ENCODE measurements at places on chromosomes 5 and 9. TPM values are rescaled to one million over a fixed set of nuclear protein-coding genes. Genes with fewer than 3 reads are reported as not detected.

DNA sequence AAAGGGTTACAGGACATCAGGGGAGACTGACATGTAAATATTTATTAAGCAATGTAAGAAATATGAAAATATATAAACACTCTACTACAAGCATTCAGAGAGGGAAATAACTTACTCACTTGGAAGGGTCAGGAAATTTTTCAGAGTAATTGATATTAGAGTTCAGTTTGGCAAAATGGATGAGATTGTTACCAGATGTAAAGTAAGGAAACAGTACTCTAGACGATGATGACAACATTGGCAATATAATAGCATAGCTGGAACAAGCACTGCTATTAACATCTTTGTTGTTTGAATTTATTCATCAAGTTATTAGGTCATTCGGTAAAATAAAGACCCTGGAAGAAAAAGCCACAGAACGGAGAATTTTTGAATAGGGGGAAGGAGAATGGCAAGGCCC is 49.1 kb downstream of the GNA14 start:
- H3K27me3 ChIP-seq: no peaks in the 10 kb centered on the region
- no peak for DNase-seq
- no peak overlapping the region for H3K27ac ChIP-seq
- peaks cover 10% of the 10 kb centered on the region for H3K4me1 ChIP-seq
- H3K4me3 ChIP-seq: no peak overlapping the region
- no peaks in the 10 kb centered on the region for H3K36me3 ChIP-seq

- no peak overlapping the region for H3K4me3 ChIP-seq
- no peaks in the 10 kb centered on the region for H3K36me3 ChIP-seq
- peaks cover 2% of the 10 kb centered on the region for H3K4me1 ChIP-seq
- no peak overlapping the region for H3K27ac ChIP-seq
- peaks cover 28% of the 10 kb centered on the region for H3K27me3 ChIP-seq
Measured at GRCh38 chr9:86093788-86094555, 5.4 kb downstream of the GOLM1 start.

DNA sequence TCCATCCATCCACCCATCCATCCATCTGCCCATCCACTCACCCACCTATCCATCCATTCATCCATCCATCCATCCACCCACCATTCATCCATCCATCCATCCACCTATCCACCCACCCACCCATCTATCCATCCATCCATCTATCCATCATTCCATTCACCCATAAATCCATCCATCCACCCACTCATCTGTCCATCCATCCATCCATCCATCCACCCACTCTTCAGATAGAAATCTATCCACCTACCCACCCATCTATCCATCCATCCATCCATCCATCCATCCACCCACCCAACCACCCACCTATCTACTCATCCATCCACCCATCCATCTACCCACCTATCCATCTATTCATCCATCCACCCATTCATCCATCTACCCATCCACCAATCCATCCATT is 35.0 kb upstream of the SLC6A19 start:
- peaks cover 8% of the 10 kb centered on the region for H3K4me1 ChIP-seq
- no peak for DNase-seq
- no peak overlapping the region for H3K4me3 ChIP-seq
- peaks cover 10% of the 10 kb centered on the region for H3K27me3 ChIP-seq

DNA sequence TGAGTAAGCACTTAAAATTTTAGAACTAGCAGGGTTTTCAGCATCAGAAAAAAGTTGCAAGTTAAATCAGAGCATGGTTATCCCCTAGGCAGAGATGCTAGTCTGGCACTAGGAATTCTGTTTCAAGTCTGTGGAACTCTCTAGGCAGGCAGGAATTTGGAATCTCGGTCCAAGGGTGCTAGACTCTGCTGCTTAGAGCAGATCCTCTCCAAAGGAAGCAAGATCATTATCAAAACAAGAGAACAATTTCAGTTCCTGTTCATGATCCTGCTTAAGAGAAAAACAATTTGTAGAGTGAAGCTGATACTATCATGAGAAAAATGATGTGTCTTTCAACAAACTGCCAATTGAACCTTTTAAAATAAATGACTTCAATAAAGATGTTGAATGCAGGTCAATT is 420.7 kb downstream of the KIF4B start:
- no peaks in the 10 kb centered on the region for H3K36me3 ChIP-seq
- H3K4me3 ChIP-seq: no peak overlapping the region
- H3K4me1 ChIP-seq: no peaks in the 10 kb centered on the region
- DNase-seq: no peak

DNA sequence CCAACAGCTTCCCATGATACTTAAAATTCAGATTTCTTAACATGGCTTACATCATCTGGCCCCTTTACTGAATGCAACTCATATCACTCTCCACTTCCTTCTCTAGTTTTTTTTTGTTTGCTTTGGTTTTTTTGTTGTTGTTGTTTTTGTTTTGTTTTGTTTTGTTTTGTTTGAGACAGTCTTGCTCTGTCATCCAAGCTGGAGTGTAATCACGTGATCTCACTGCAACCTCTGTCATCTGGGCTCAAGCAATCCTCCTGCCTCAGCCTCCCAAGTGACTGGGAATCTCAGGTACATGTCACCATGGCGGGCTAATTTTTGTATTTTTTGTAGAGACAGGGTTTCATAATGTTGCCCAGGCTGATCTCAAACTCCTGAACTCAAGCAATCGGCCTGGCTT is 41.4 kb downstream of the CPLANE1 start:
- H3K4me3 ChIP-seq: no peak overlapping the region
- peaks cover 17% of the 10 kb centered on the region for H3K36me3 ChIP-seq
- no peak for DNase-seq
- no peaks in the 10 kb centered on the region for H3K27me3 ChIP-seq
- peaks cover 4% of the 10 kb centered on the region for H3K4me1 ChIP-seq
- H3K27ac ChIP-seq: no peak overlapping the region

DNA sequence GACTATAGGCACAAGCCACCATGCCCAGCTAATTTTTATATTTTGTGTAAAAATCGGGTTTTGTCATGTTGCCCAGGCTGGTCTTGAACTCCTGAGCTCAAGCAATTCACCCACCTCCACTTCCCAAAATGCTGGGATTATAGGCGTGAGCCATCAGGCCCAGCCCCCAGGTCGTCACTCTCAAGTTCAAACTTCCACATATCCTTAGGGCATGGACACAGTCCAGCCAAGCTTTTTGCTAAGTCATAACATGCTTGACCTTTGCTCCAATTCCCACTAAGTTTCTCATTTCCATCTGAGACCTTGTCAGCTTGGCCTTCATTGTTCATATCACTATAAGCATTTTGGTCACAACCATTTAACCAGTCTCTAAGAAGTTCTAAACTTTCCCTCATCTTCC is 43.9 kb upstream of the ARAP3 start:
- H3K27ac ChIP-seq: no peak overlapping the region
- DNase-seq: no peak
- H3K4me1 ChIP-seq: no peaks in the 10 kb centered on the region
- no peaks in the 10 kb centered on the region for H3K27me3 ChIP-seq

- H3K27ac ChIP-seq: no peak overlapping the region
- no peaks in the 10 kb centered on the region for H3K4me1 ChIP-seq
- no peak for DNase-seq
- no peaks in the 10 kb centered on the region for H3K27me3 ChIP-seq
Measured at GRCh38 chr9:16074963-16075362, 522.1 kb downstream of the CCDC171 start.

DNA sequence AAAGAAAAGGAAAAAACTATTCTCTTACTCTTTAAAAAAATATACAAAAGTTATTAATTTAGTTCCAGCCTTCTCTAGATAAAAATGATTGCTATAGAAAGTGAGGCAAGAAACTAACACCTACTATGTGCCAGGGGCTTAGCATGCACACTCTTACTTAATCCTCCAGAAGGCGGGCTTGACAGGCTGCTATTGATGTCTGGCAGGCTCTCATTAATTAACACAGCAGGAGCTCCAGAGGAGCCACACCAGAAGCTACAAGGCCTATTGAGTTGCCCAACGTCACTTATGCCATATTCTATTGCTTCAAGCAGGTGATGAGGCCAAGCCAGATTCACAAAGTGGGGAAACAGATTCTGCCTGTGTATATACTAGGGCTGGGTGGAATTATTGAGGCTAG is 54.6 kb upstream of the CLINT1 start:
- H3K36me3 ChIP-seq: no peaks in the 10 kb centered on the region
- no peak overlapping the region for H3K4me3 ChIP-seq

GRCh38 chr9:2152966-2153629 is 138.0 kb downstream of the SMARCA2 start:
- peaks cover 53% of the 10 kb centered on the region for H3K4me1 ChIP-seq
- H3K27ac ChIP-seq: peak overlapping the region; percentile 39
- no peak for DNase-seq

- H3K36me3 ChIP-seq: no peaks in the 10 kb centered on the region
- H3K27ac ChIP-seq: no peak overlapping the region
- H3K27me3 ChIP-seq: peaks cover 5% of the 10 kb centered on the region
- DNase-seq: no peak
Measured at GRCh38 chr5:54956922-54957321, 28.5 kb downstream of the ESM1 start.

DNA sequence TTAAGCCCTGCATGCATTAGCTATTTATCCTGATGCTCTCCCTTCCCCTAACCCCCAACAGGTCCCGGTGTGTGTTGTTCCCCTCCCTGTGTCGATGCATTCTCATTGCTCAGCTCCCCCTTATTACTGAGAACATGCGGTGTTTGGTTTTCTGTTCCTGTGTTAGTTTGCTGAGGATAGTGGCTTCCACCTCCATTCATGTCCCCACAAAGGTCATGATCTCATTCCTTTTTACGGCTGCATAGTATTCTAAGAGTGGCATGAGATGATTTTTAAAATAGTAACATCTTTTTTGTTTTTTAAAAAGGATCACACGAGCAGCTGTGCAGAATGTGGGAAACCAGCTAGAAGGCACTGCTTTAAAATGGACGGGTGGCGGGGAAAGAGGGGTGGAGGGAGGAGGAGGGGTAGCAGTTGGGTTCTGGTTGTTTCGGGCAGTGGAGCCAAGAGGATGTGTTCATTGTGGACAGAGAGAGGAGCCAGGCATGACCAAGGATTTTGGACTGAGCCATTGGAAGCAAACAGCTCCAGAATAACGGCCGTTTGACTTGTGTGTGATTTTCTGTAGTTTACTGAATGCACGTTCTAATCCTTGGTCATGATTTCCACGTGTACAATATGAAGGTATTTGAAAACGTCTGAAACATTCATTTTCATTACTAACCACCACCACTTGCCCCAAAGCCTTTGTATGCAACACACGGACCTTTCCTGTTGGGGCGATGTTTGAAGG is 1.7 kb upstream of the TENT4A start:
- H3K4me1 ChIP-seq: peaks cover 18% of the 10 kb centered on the region
- H3K4me3 ChIP-seq: peak overlapping the region; percentile 78
- no peaks in the 10 kb centered on the region for H3K27me3 ChIP-seq
- H3K36me3 ChIP-seq: peaks cover 17% of the 10 kb centered on the region

- no peak for DNase-seq
- H3K4me3 ChIP-seq: no peak overlapping the region
- no peaks in the 10 kb centered on the region for H3K27me3 ChIP-seq
- H3K36me3 ChIP-seq: peaks cover 6% of the 10 kb centered on the region
Measured at GRCh38 chr5:150540615-150541396, 32.9 kb downstream of the NDST1 start.

DNA sequence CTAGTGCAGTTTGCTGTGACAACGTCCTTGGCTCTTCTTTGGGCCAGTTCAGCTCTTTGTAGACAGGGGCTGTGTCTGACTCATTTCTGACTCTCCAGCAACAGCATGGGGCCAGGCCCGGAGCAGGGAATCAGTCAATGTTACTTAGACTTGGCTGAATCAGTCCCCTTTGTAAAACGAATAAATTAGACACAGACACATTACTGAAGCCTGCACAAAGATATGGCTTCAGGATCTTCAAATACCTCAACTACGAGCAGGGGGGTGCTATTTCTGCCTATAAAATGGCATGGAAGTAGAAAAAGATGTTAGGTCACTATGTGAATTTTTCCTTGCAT is 204.7 kb downstream of the TTLL11 start:
- no peaks in the 10 kb centered on the region for H3K36me3 ChIP-seq
- H3K4me3 ChIP-seq: no peak overlapping the region
- peaks cover 8% of the 10 kb centered on the region for H3K4me1 ChIP-seq
- no peak overlapping the region for H3K27ac ChIP-seq
- DNase-seq: peak; percentile 20
- no peaks in the 10 kb centered on the region for H3K27me3 ChIP-seq

DNA sequence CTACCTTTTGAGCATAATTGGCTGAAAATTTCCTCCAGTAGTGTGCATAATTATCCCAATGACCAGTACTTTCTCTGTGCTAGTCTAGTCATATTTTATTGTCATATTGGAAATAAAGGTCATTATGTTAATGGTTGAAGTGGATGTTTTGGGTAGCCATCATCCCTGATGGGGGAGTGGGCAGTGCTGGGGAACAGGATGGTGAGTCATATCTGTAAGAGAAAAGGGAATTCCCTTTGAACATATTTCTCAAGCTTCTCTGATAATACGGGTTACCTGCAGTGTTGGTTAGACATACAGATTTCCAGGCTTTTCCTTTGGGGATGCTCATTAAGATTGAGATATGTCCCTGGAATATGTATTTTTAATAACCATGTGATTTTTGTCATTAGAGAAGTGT is 33.3 kb upstream of the SPATA31D4 start:
- no peak for DNase-seq
- no peak overlapping the region for H3K4me3 ChIP-seq
- H3K36me3 ChIP-seq: no peaks in the 10 kb centered on the region
- no peaks in the 10 kb centered on the region for H3K27me3 ChIP-seq
- H3K4me1 ChIP-seq: no peaks in the 10 kb centered on the region

GRCh38 chr5:146398826-146399225 is 48.3 kb upstream of the TCERG1 start:
- no peaks in the 10 kb centered on the region for H3K4me1 ChIP-seq
- peaks cover 28% of the 10 kb centered on the region for H3K27me3 ChIP-seq
- H3K4me3 ChIP-seq: no peak overlapping the region

DNA sequence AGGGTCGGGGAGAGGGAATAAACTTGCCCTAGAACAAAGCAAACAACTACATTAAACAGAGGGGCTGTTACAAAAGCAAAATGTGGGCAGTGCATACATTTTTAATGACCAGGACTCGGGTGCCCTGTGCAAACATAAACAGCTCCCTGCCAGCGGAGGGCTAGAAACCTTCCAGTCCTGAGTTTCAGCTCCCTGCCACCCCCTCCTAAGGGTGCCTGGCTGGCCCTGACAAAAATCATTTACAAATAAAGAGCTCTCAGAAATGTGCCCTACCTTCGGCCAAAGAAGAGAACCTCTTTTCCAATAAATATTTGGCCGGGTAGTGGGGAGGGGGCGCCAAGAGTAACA is 29.5 kb downstream of the FOXD1 start:
- H3K36me3 ChIP-seq: no peaks in the 10 kb centered on the region
- H3K4me1 ChIP-seq: peaks cover 13% of the 10 kb centered on the region
- H3K27ac ChIP-seq: no peak overlapping the region

PCDHB2 gene
- total RNA-seq: not detected

SLC6A19 gene
- total RNA-seq: not detected

LMX1B gene
- total RNA-seq: not detected

SHISAL2B gene
- not detected for total RNA-seq

ACTBL2 gene
- total RNA-seq: not detected

RGMB gene
- total RNA-seq: 2.8 TPM

ANKH gene
- 72.8 TPM for total RNA-seq

GRXCR2 gene
- total RNA-seq: not detected

TUSC1 gene
- 0.59 TPM for total RNA-seq

FGD3 gene
- 41.8 TPM for total RNA-seq

Data from activated CD4-positive, alpha-beta T cell treated with anti-CD3 and anti-CD28 coated beads for 36 hours (primary cell).